ENCODE measurements at places on chromosomes 16 and 17.

- no peak for DNase-seq
These were observed 358.8 kb downstream of the C16orf95 start for GRCh38 chr16:86958423-86958822.

GRCh38 chr17:29138971-29139691 lies 41.1 kb downstream of the MYO18A start:
- peak; percentile 58 for DNase-seq

GRCh38 chr17:81200695-81201580 lies 21.8 kb downstream of the CEP131 start:
- peak; percentile 15 for DNase-seq

- no peak for DNase-seq
These were observed 140.5 kb downstream of the C16orf95 start for GRCh38 chr16:87176735-87177134.

- DNase-seq: no peak
These were observed 14.1 kb downstream of the ZFP3 start for GRCh38 chr17:5092218-5093010.

GRCh38 chr17:9615486-9615885 lies 29.8 kb upstream of the USP43 start:
- no peak for DNase-seq

DNA sequence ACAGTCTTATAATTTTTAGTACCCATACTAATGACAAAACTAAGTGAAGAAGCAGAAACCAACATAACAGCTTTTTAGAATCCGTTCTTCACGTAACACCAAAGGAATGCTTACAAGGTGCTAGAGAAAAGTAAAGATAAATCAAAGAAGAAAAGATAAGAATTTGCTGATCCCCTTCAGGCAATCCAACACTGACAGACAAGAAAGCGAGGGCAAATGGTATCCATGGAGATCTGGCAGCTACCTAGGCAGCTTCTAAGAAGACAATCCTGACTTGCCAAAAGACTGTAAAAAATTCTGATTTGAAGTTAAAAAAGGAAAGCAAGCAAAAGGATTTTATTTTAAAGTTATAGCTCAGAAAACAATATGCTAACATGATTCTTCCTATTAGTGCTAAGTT lies 14.6 kb downstream of the BBS2 start:
- no peak for DNase-seq

- DNase-seq: peak; percentile 10
These were observed 153.9 kb upstream of the CACNG3 start for GRCh38 chr16:24102209-24102660.
